ENCODE measurements at places on chromosomes 16 and 17.

DNA sequence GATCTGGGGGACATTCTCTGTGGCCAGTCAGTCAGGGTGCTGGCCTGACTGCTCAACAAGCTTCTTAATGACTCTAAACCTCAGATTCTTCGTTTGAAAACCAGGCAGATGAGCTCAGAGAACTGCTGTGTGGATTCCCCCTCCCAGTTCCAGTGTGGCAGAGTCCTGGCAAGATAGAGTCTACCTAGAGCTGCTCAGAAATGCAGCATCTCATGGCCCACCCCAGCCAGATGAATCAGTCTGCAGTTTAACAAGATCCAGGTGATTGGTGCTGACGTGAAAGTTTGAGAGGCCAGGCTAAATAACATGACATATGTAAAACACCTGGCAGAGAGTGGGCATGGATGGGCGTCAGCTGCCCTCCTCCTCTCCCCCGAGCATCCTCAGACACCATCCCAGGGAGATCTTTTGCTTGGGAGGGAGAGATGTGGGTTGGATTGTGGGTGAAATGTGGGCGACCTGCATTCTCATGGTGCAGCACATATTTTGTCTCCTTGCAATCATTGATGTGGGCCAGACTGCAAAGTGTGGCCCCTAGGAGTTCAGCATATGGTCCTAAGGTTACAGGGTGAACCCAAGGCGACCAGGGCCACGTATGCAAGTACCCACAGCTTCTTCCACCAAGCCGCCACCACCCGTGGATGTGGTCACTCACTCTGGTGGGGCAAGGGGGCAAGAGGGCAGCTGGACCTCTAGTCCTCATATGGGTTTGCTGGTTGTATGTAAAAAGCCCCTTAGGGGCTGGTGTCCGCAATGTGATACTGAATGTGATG is 19.5 kb downstream of the SOCS3 start:
- no peak for DNase-seq

- DNase-seq: no peak
Measured at GRCh38 chr17:51997723-51998122, 160.8 kb downstream of the CA10 start.

GRCh38 chr17:45719335-45720071 is 64.6 kb upstream of the CRHR1 start:
- no peak for DNase-seq

DNA sequence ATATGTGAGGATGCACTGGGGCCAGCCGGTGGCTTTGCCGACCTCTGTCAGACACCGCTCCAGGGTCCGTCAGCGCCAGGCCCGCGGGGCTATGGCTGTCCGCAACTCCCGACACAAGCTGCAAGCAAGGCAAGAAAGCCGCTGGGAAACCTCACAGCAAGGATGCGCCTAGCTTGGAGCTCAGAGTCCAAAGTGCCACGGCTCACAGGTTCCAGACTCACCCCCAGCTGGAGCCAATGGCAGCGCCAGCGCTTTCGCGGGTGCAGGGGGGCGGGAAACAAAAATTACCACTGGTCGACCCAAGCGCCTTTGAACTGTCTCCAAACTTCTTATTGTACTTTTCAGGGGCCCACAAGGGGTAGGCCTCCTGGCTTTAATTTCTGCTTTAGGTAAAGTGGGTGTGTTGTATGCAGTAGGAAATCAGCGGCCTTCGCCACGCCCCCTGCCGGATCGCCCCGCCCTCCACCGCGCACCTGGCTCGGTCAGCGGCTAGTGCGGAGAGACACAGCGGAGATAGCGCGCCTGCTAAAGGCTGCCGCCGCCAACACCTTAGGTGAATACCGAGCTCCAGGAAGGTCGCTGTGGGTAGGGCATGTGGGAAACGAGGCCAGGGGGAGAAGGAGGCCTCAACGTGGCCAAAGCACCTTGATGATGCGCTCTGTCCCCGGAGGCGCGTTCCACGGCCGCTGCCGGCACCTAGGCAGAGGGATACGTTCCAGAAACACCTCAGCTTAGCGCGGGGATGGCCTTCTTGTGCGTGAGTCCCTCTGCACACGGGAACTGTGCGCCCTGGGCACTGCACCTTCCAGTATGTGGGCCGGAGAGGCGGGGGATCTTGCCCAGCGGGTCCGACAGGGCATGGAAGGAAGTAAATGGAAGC is 61.0 kb upstream of the RBL2 start:
- DNase-seq: no peak

GRCh38 chr17:81898029-81898866 is 3.8 kb upstream of the NPB start:
- no peak for DNase-seq

- DNase-seq: no peak
Measured at GRCh38 chr16:88965411-88965810, 11.6 kb downstream of the CBFA2T3 start.

All from left cardiac atrium (tissue), 4 donors.